ENCODE measurements at places on chromosomes 3 and 15.

- no peak for DNase-seq
Observed at GRCh38 chr3:170205302-170205701, 16.9 kb upstream of the PRKCI start.

- peak; percentile 68 for DNase-seq
Observed at GRCh38 chr15:72231833-72232478, 966 bp upstream of the PKM start.

DNA sequence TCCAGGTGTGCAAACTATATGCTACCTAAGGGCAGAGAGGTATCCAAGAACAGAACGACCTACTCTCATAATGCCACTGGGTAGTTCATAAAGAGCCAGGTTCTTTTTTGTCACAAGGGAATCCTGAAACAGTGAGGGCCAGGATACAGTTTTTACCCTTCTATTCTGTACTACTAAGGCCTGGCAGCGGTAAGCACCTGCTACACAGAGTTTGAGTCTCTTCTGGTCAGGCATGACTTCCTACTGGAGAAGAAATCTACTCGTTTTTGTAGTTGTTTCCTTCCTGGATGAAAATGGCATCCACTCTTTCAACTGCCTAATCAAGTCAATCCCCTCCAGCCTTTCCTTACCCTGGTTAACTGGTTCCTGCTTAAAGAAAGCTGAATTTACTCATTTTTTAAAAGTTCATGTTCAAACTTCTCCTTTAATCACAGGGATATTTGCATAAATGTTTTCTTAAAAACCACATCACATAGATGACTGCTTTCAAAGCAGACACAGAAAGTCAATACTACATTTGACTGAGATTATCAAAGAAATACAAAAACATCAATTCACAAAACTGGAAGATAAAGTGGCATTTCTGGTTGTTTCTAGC, 40.0 kb downstream of the MAP4 start:
- no peak for DNase-seq

- DNase-seq, result no peak
Observed at GRCh38 chr15:68557469-68558317, 21.1 kb upstream of the CORO2B start.

GRCh38 chr15:41151451-41152005, 35.4 kb upstream of the INO80 start:
- no peak for DNase-seq

- DNase-seq, result peak; percentile 79
Observed at GRCh38 chr15:31344823-31345605, 18.4 kb downstream of the KLF13 start.

DNA sequence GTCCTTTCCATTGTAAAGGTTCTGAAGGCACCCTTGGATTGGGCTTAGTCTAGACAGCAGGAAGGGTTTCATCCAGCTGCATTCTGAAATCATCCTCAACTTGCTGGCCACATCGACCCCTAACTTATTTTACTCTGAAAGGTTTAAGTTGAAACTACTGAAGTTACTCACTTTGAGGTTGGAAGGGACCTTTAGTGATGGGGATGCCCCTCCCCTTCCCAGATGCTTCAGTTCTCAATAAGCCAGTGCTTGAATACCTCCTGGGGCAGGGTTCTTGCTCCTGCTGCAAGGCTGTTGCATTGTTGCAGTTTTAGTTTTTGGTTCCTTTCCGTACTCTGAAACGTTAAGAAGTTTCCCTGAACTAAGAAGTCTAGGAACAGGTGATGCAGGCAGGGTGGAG, 26.4 kb downstream of the FGD5 start:
- DNase-seq, result no peak

GRCh38 chr3:182621435-182622240, 171.7 kb upstream of the ATP11B start:
- peak; percentile 26 for DNase-seq

- no peak for DNase-seq
Observed at GRCh38 chr15:62449638-62450037, 284.6 kb upstream of the C2CD4B start.

DNA sequence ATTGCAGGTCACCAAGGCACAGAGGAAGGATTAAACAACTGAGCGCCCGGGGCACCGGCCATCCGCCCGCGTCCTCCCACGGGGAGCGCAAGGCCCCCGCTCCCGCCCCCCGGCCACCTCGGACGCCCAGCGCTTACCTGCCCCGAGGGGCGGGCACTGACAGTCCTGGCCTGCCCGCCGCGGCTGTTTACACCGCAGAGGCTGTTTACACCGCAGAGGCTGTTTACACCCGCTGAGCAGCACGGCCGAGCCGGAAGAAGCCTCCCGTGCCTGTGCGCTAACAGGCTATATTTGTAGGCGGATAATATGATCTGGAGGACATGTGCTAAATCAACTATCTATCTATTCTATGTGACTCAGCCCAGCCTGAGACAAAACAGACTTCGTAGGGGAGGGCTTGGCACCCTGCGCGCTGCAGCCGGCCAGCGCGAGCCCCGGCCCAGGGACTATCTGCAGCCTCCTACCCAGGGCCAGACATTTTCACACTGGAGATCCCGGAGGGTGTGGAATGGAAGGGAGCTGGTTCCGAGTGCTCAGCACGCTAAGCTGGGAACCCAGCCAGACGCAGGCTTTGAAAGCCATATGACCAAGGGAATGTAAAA, at the start of gene LRRC2:
LRRC2 (minus strand) TSS at position 263 of the 602 bp plus-strand sequence. CDS start 14,711 bp downstream, outside the sequence.
- DNase-seq, result peak; percentile 9

- no peak for DNase-seq
Observed at GRCh38 chr15:33425142-33425541, 114.4 kb downstream of the RYR3 start.

GRCh38 chr15:75069301-75069925, 46.0 kb downstream of the PPCDC start:
- DNase-seq, result no peak

DNA sequence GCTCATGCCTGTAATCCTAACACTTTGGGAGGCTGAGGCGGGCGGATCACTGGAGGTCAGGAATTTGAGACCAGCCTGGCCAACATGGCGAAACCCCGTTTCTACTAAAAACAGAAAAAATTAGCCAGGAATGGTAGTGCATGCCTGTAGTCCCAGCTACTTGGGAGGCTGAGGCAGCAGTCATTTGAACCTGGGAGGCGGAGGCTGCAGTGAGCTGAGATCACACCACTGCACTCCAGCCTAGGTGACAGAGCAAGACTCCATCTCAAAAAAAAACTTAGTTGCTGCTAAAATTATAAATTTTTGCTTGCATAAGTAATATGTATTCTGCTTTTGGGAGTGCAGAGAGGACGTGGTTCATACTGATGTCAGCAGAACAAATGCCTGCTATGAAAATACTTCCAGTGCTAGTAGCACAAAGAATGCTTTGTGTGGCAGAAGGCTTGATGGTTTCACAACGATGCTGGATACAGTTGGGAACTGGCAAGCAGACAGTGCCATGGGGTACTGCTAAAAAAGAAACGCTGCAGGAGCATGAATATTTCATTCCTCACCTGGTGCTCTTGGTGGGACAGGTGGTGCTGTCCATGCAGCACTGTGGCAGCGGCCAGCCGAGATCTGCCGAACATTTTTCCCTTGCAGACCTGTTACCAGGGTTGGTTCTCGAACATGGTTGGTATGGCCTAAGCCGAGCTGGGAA, 31.1 kb downstream of the FBXL22 start:
- no peak for DNase-seq

DNA sequence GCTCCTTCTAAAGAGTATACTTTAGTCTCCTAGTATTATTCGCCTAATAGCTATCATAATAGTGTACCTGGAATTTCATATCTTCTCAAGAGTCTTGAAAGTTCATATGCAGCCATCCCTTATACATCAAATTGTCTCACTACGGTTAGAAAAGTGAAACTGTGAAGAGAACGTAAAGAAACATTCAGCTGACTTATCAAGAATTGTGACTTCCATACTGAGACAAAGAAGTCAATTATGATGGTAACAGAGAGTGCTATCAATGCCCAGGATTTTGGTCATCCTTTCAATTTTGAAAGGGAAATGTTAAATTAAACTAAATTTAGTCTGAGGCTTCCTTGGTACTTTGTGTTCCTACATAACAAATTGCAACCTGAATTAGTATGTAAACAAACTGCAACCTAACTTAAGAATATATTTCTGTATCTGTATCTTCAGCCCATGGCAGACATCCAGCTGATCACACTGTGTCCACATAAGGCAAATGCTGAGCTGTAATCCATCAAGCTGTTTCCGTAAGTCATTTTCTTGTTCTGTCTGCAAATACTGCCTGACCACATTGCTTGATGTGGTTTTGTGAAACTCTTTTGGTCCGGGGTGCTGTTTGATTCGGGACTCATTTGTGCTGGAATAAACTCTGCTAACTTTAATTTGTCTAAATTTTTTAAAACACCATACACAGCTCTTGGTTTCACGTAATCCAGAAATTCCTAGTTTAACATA, 469.6 kb downstream of the SI start:
- DNase-seq, result no peak

GRCh38 chr3:116971531-116971930, 262.0 kb downstream of the TUSC7 start:
- DNase-seq, result no peak

DNA sequence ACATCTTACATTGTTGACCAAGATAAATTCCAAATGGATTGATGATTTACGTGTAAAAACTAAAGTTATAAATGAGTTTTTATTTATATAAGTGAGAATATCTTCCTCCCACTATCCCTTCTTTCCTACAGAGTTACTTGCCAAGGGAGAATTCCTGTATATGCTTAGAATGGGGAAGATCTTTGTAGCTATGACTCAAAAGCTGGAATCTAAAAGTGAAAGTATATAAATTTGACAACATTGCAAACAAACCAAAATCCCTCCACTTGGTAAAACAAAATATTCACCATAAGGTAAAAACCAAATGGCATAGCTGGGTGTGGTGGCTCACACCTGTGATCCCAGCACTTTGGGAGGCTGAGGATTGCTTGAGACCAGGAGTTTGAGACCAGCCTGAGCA, 52.7 kb upstream of the GCNT3 start:
- DNase-seq, result no peak

DNA sequence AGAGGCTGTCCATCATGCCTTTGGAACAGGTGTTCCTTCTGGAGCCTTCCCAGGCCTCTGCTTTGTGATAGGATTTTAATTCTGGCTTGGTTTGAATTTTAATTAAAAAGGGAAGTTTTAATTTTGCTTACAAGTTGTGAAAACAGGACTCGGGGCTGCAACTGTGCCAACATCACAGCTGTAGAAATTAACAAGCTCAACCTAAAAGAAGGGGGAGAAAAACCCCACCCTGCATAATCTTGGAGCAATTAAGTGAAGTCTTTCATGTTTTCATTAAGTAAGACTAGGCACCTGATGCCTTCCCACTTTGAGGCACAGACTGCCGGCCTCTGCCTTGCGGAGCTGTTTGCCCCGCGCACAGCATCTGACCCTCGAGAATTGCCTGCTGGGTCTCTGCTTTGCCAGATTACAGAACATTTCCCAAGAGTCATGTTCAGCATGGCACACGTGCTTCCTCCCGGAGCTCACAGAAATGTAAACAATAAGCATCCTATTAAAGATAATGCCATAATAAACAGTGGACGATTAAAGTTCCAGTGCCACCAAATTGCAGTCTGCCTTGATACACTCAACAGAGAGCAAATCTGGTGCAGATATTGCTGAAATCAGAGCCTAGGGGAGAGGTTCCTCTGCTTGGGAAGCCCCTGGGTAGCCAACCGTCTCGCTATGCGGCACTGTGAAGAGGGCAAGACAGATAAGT, 364.2 kb downstream of the LRTM1 start:
- no peak for DNase-seq

DNA sequence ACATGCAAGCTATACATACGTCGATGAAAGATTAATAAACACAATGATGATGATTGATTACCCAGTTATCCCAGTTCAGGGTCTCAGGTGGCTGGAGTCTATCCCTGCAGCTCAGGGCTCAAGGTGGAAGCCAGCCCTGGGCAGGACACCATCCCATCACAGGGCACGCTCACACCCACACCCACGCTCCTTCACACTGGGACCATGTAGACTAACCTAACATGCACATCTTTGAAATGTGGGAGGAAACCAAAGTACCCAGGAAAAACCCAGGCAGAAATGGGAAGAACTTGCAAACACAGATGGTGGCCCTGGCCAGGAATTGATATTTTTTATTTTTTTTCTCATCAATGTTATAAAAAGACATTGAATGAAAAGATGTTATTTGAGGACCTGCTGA, 151.4 kb upstream of the MCTP2 start:
- DNase-seq, result no peak

DNA sequence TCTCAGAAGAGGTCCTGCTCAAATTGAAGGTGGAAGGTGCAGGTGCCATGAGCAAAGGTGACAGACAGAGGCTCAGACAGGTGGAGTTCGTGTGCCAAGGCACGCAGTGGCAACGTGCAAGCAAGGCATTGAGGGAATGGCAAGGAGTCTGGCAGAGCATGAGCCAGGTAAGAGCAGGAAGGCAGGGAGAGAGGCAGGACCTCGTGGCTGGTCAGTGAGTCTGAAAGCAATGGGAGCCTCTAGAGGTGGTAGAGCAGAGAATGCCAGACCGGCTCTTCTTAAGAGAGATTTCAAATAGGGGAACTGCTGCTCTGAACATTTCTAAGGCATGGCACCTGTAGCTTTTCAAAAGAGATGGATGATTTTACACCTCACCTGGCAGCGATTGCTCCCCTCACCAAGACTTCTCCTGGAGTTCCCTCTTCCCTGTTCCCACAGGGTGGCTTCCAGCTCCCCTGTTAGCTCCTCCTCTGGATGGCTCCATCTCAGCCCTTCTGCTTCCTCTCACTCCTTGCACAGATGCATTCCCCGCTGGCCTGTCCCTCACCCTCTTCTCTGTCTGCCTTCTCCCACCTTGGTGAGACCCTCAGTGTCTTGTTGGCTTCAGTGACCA, 2.7 kb downstream of the MYO5C start:
- no peak for DNase-seq

DNA sequence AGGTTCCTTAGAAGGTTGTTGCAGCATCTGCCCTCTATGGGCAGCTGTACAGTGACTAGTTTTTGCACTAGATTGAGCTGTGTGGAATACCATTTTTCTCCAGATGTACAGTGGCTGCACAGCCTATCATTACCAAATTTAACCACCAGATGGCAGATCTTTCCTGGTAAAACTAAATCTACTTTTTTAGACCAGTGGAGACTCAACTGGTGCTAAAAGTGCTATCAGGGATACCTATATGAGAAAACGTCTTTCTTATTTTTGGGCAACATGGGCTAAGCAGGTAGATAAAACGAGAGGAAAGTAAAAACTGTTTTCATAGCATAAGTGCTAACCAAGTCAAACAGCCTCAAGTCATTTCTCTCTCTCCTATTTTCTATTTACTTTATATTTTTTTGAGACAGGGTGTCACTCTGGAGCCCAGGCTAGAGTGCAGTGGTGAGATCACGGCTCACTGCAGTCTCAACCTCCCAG, 21.2 kb downstream of the IGSF10 start:
- DNase-seq, result peak; percentile 65

GRCh38 chr3:20857636-20858035, 671.6 kb upstream of the SGO1 start:
- DNase-seq, result no peak

- DNase-seq, result peak; percentile 34
Observed at GRCh38 chr15:40420071-40420713, 14.6 kb downstream of the IVD start.

DNA sequence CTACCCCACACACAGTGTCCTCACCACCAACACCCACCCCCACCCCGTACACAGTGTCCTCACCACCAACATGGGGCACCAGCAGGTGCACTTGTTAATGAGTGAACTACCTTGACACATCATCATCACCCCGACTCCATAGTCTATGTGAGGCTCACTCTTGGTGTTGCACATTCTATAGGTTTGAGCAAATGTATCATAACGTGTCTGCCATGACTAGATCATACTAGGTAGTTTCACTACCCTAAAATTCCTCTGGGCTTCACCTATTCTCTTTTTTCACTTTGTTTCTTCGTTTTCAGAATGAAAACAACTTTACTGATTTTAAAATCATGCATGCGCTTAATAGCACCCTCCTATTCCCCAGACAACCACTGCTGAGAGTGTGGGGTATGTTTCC, 102.6 kb upstream of the SLC6A6 start:
- no peak for DNase-seq

Data from NCI-H2171 treated with DMSO at 0.1 percent for 48 hours (cell line).